Muscle of back (tissue), 13 donors: ENCODE measurements at places on chromosomes 7 and 10.

DNA sequence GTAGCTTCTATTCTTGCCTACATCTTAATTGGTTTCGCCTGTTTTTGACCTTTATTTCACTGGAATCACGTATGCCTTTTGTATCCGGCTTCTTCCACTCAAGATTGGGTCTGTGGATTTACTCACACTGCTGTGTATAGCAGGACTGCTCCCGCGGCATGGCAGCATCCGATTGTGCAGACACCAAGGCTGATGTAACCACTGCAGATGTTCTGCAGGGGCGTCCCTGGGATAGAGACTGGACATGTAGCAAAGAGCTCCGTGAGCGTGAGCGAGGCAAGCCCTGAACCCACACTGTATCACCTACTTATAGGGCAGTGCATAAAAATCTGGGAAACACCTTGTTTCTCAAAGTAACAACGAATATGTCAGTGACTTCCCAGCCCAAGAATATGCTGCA is 11.4 kb upstream of the IDI2 start:
- no peak for DNase-seq

GRCh38 chr10:85408388-85408787 is 958.2 kb downstream of the GRID1 start:
- no peak for DNase-seq

GRCh38 chr10:6176691-6177231 is 26.0 kb upstream of the PFKFB3 start:
- DNase-seq, result no peak

- no peak for DNase-seq
Measured at GRCh38 chr10:75018686-75019307, 92.7 kb upstream of the SAMD8 start.

GRCh38 chr7:17939211-17939605 is 1.1 kb downstream of the SNX13 start:
- DNase-seq, result peak; percentile 16

- DNase-seq, result no peak
Measured at GRCh38 chr7:140245611-140246105, 68.9 kb upstream of the KDM7A start.

GRCh38 chr10:96512524-96513304 is 1.0 kb downstream of the TLL2 start:
- peak; percentile 55 for DNase-seq

DNA sequence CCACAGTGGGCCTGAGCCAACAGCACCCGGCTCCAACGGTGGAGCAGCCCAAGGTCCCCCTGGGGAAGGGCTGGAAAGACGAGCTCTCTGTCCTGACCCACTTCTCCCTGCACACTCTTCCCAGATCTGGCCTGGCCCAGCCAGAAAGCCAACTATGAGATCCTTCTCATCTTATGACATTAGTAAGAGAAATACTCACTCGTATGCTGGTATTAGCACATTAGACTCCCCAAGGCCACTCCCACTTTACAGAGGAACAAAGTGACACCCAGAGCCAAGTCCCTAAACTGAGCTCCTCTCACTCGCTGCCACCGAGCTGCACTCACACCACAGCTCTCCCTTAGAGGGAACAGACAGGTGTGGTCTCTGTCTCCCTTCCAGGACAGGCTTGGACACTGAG is 24.8 kb downstream of the DLG5 start:
- DNase-seq, result no peak

DNA sequence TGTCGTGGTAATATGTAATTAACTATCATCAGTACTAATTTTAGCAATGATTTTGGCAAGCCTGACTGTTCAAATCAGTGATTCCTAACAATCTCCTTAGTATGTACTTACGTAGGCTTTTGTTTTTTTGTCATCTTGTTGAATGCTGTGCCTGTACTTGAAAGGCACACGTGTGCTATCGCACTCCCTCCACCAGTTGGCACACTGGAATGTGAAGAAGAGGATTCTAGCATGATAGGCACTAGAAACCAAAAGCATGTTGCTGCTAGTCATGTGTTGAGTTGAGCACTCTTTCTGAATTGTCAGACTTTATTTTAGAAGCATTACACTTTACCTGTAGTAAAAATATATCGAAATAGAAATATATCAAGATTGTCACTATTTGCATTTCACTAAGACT is 59.1 kb downstream of the TASOR2 start:
- no peak for DNase-seq

GRCh38 chr7:132804849-132805485 is 228.7 kb upstream of the PLXNA4 start:
- DNase-seq, result no peak

GRCh38 chr10:13730956-13731355 is 144.2 kb downstream of the PRPF18 start:
- no peak for DNase-seq

DNA sequence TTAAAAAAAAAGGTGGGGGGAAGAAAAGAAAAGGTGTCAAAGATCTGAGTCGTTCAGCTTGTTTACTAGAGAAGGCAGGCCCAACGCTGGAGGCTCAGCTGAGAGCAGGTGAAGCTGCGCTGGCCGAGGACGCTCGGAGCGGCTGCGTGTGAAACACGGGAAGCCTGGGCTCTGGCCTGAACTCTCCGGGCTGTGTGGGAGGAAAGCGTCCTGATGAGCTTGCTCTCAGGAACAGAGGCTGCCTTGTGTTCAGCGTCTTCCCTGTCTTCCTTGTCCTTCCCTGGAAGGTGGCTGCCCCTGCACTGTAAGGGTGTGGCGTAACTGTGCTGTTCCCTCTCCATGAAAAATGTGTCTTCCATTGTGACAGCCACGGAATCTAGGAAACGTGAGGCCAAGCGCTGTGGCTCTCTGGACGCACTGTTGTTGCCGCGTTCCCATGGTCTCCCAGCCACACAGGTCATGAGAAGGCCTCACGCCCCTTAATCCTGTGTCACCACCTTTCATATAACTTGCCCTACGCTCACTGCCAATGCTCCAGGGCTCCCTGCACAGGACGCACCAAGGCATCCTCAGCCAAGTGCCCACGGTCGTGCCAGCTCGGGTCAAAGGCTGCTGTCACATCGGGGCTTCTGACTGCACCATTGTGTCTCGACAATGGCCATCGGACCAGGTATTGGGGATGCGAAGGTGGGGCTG is 15.8 kb downstream of the IL15RA start:
- DNase-seq, result no peak

DNA sequence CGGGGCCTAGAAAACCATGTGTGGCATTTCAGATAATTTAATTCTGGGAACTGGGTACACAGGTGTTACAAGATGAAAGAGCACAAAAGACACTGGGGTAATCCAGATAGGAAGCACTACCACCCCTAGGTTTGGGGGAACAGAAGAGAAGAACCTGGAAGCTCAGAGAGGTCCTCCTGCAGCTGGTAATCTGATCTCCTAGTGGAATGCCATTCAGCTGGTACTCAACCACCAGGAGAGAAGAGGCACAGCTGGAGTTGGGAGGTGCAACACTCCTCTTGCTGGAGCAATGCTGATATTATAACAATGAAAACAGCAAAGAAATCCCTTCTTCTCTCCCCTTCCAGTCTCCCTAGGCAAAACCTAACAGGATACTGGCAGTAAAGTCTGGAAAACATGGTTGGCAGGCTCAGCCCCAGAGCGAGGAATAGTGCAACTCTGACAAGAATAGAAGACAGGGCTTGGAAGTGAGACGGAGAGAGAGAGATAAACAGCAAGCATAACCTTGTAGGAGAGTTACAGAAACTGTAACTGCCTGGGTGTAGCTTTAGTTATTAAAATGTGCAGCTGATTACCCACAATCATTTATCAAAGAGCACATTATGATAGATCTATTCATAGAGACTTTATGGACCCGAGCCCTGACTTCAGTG is 35.0 kb downstream of the NRF1 start:
- DNase-seq, result no peak

- no peak for DNase-seq
Measured at GRCh38 chr10:113047605-113047962, 97.5 kb downstream of the TCF7L2 start.

- no peak for DNase-seq
Measured at GRCh38 chr10:20616056-20616671, 280.9 kb downstream of the NEBL start.

DNA sequence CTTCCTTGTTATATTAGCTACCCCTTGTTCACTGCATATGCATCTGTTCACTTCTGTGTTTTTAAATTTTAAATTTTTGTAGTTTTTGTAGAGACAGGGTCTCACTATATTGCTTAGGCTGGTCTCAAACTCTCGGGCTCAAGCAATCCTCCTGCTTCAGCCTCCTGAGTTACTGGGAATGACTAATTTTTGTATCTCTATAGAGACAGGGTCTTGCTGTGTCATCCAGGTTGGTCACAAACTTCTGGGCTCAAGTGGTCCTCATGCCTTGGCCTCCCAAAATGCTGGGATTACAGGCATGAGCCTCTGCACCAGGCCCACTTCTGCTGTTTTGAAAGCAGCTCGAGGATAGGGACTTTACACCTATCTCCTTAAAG is 64.6 kb downstream of the PRTFDC1 start:
- DNase-seq, result no peak

DNA sequence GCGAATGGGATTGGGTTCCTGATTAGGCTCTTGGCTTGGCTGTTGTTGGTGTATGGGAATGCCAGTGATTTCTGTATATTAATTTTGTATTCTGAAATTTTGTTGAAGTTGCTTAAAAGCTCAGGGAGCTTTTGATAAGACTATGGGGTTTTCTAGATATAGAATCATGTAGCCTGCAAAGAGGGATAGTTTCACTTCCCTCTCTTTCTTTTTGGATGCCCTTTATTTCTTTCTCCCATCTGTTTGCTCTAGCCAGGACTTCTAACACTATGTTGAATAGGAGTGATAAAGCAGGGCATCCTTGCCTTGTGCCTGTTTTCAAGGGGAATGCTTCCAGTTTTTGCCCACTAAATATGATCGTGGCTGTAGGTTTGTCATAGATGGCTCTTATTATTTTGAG is 40.4 kb upstream of the MPP7 start:
- DNase-seq, result no peak

GRCh38 chr10:89206402-89207180 is 526 bp downstream of the CH25H start:
- no peak for DNase-seq

- no peak for DNase-seq
Measured at GRCh38 chr7:110486549-110486948, 604.4 kb upstream of the LRRN3 start.

DNA sequence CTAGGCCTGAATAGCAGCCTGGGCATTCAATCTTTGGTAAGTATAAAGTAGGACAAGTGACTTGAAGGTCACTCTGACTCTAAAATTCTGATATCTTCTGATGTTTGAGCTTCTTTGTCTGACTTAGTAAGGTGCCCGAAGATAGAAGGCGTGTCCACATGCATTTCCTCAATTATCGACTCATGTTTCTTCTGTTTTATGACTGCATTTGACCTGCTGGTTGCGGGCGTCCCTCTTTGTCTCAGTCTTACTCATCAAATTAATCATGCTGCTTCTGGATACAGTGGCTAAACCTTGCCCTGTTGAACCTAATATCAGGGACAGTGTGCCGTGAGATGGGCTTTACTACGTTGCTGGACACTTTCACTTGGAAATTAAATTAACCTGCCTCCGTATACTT is 534.1 kb downstream of the SDK1 start:
- DNase-seq, result no peak

GRCh38 chr7:121012919-121013318 is 24.4 kb downstream of the CPED1 start:
- no peak for DNase-seq

DNA sequence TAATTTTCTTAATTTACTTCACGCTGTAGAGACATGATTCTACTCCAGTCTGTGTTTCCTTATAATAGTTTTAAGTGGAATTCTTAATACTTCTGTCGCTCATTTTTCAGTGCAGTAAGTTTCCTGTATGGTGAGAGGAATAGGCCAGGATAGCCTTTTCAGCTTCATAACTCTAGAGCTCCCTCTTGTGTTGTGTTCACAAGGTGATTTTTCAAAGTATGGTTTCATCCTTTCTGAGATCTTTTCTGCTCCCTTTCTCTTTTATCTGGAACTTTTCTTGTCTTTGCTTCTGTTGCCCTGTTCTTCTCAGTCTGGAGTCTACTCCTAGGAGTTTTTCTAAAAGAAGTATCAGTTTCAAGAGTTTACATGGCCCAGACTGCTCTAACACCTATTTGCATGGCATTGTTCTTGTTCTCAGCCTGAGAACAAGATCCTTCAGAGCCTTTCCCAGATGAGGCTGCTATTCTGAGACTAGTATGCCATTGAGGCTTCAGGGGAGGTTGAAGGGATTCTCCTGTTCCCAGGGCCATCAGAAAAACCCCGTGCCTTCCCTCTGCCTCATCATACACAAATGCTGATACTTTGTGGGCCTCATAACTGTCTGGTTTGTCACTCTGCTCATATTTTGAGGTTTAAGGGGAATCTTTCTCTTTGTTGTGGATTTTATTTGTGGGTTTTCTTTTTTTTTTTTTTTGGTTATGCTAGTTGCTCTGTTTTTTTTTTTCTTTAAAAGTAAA is 21.8 kb downstream of the NET1 start:
- DNase-seq, result no peak

DNA sequence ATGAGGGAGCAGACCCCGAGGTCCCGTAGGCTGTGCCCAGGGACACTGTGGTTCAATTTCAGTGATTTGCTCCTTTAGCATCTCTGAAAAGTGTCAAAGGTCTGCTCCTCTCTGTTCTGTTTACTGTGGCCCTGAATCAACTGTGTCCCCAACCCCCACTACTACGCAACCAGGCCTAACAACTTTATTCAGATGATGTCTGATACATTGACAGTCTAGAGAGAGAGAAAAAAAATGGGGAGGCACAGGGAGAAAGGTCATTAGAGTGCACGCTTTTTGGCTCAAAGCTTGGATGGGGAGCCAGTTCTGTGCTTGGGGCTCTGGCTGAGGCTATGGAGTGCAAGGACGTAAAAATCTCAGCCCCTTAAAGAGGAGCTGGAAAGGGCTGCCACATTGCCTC is 77.9 kb downstream of the FAM107B start:
- no peak for DNase-seq

DNA sequence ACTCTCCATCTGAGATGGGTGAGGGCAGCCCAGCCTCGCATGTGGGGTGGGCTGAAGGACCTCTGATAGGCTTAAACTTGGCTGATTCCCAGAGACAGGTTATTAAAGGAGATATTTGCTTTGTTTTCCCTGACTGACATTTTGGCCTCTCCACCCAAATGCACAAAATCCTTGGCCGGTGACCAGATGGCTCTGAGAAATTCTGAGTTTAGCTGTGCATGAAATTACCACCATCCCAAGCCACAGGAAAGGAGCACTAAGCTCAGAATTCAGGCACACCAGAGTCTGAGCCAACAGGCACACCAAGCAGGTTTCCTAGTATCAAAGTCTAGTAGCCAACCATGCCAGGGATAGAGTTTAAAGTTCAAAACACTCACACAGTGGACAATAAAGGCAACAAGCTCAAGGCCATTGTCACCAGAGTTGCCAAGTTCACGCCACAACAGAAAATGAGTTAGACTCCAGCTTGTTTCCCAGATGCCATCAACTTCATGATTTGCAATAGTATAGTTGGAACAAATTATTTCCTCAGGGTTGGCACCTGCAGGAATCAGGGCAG is 387.6 kb downstream of the KCNMA1 start:
- DNase-seq, result no peak

- no peak for DNase-seq
Measured at GRCh38 chr10:53013201-53013810, 240.7 kb upstream of the MBL2 start.
